Effector memory CD4-positive, alpha-beta T cell (primary cell): ENCODE measurements at places on chromosomes 1 and 21.

GRCh38 chr1:194056169-194056568, 869.8 kb upstream of the B3GALT2 start:
- DNase-seq: no peak

GRCh38 chr1:183544598-183545297, 45.5 kb downstream of the NCF2 start:
- DNase-seq: no peak

- DNase-seq: no peak
These were observed 129.9 kb downstream of the SLC30A10 start for GRCh38 chr1:219798283-219799030.

DNA sequence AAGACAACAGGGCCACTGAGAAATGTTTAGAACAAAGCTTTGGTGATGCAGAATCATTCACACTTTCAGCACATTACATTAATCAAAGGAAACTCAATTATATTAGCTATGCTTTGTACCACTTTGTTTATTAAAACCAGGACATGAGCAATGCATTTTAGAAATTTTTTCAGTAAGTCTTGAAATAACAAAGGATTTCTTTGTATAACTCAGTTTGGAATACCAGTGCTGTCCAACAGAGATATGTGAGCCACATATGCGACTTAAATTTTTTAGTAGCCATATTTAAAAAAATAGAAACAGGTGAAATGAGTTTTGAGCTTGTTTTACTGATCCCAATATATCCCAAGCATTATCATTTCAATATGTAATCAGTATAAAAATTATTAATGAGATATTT, 18.8 kb upstream of the F3 start:
- DNase-seq: no peak

DNA sequence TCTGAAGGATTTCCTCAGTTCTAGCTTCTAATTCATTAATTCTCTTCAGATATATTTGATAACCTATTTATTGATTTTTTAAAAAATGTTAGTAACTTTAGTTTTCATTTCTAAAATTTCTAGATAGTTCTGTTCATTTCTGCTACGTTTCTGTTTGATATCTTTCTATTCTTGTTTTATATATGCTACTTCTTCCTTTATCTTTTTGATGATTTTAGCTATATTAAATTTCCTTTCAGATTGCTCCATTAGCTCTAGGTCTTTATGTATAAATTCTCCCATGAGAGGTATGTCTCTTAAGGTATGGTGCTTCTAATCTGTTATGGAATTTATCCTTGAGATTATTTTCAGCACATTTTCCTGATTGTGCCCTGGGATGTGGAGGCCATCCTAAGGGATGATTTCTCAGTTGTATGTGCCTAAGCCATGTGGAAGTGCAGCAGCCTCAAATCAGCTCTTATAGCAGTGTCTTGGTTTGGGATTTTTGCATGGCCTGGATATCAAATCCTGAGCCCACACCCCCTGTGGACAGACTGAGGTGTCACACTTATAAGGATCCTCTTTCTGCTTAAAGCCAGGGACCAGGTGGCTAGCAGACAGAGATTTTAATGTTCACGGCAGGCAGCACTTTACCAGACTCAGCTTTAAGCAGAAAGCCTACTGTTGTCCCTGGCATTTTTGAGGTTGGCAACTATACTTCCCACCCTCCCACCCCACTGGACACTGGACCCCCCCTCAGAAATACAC, 6.2 kb upstream of the KCNQ4 start:
- DNase-seq: no peak

DNA sequence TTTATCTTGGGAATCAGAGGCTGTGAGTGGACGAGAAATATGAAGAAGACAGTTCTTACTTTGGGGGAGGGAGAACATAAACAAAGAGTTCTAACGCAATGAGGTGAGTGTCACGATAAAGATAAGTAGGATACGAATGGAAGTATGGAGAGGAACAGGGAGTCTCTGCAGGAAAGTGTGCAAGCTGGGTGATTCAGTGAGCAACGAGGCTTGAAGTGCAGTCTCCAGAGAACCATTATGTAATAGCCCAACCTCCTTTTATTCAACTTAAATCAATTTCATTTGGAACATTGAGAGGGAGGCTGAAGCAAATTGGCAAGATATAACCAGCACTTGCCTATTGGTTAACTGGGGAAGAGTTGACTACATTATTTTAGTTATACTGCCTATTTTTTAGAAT, 99.3 kb upstream of the PLD5 start:
- no peak for DNase-seq

- no peak for DNase-seq
These were observed 12.6 kb downstream of the METTL13 start for GRCh38 chr1:171794085-171794484.

- DNase-seq: no peak
These were observed 153.4 kb upstream of the IRF2BP2 start for GRCh38 chr1:234763367-234763766.

DNA sequence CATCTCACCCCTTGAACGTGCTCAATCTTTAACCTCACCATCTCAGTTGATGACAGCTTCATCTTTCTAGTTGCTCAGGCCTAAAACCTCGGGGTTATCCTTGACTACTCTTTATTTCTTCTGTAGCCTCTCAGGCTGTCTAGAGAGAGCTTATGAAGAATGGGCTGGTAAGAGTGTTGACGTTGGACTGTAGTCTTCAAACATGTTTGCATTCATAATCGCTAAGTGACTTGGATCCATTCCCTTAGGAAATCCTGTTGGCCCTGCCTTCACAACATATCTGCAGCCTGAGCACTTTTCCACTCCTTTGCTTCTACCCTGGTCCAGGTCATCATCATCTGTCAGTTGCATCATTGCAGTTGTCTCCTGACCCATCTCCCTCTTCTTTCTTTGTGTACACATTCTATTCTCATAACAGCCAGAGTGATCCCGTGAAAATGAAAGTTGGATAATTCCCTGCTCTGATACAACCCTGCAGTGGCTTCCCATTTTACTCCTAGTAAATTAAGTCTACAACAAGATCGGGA, 10.5 kb downstream of the UCK2 start:
- DNase-seq: no peak

DNA sequence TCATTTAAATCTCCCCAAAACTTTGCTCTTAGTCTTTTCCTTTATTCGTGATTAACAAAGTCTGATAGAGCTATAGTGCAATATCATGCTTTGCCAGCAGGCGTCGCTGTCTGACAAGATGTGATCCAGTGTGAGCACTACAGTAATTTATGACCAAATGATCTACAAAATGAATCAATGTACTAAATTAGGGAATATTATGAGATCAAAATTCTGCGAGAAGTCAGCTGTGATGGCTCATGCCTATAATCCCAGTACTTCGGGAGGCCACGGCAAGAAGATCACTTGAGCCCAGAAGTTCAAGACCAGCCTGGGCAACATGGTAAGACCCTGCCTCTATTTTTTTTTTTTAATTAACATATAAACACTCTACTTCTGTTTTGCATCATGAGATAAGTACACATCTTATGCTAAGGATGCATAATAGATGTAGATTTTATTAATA, 3.6 kb upstream of the SPSB1 start:
- DNase-seq: peak; percentile 61

- DNase-seq: no peak
These were observed 36.3 kb downstream of the KCNJ15 start for GRCh38 chr21:38293113-38293512.

DNA sequence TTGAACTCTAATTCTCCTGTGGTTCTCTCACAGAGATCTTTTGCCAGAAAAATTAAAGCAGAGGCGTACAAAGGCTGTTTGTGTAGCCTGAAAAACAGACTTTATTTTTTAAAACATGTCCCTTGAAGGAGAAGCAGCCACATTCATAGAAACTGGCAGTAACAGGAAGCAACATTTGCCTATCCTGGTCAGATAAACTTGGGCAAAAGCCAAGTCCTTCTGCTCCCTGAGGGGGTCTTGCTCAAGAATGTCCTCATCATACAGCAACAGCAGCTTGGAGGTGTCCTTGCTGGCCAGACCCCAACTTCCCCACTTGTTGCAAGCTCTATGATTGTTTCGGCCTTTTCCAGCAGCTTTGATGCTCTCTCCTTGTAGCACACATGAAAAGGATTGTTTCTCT, 36.3 kb downstream of the MSTO1 start:
- DNase-seq: no peak

DNA sequence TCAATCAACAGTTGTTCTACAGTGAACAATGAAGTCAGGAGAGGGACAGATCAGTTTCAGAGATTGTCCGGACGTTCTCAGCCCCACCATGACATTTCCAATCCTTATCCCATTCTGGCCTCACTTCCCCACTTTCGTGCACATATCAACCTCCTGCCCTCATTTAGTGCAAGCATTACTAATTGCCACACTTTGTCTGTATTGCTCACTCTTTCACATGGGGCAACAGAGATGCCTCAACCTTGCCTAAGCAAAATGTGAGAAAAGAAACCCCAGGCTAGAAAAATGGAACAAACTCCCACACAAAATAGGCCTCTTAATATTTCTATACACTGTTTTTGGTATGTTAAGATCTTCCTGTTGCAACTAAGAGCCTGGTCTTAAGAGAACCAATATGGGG, 8.9 kb upstream of the RGS1 start:
- no peak for DNase-seq

DNA sequence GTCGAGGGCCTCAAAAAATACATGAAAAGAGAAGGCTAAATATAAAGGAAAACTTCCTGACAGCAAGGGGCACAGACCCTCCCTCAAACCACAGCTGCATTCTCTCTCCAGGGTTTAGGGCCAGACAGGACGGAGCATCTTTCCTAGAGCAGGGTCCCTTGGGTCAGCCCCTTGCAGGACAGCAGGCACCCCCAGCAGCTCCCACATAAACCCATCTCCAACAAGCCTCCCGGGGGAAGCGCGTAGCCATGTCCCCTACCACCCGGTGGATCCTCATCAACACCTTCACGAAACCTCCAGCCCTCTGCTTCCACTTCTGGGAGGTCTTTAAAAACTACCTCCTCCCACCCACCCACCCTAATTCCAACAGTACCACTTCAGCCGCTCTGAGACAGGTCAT, 59.5 kb downstream of the CD46 start:
- no peak for DNase-seq

DNA sequence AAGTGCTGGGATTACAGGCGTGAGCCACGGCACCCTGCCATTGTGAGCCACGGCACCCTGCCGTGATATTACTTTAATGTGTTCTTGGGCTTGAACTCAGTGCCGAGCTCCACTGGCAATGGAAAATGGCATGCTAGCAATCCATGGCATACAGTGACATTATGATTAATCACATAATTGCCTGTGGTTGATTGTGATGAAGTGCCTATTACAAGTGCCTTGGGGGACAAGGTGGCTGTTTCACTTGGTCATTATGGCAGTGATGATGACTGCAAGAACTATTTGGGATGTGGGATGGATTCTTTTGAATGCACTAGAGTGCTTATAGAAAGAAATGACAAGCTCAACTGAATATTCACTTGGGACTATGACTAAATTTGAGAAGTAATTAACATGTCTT, 22.3 kb upstream of the HPCAL4 start:
- DNase-seq: no peak

GRCh38 chr21:33981391-33982101, 65.9 kb upstream of the ATP5PO start:
- DNase-seq: no peak

DNA sequence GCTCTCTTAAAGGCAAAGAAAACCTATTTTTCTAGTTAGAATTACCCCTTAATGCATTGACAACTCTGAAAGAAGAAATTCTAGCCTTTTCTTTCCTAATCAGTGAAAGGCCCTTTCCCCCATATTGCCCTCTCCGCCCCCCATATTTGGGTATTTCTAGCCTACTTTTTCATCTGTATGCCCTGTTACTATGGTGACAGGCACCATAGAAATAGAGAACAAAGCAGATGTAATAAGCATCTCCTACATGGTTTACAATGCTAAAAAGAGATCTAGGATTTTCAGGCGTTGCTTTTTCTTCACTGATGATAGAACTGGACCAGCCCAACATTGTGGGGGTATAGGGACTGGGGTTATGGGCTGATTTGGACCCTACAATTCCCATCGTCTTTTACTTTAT, 14.5 kb downstream of the LRRC8B start:
- DNase-seq: no peak
